CD14-positive monocyte (primary cell): ENCODE measurements at places on chromosomes 5 and 9. TPM values are rescaled to one million over a fixed set of nuclear protein-coding genes. Genes with fewer than 3 reads are reported as not detected.

OCLN gene
- polyA plus RNA-seq: not detected

GRCh38 chr5:33170411-33170810 lies 270.4 kb upstream of the TARS1 start:
- H3K4me1 ChIP-seq: no peaks in the 10 kb centered on the region
- no peak for DNase-seq
- H3K36me3 ChIP-seq: no peaks in the 10 kb centered on the region
- no peak overlapping the region for H3K27ac ChIP-seq
- H3K27me3 ChIP-seq: no peaks in the 10 kb centered on the region

HCN1 gene
- polyA plus RNA-seq: not detected

GRXCR2 gene
- not detected in 2 replicates for polyA plus RNA-seq

- no peaks in the 10 kb centered on the region for H3K36me3 ChIP-seq
- H3K27me3 ChIP-seq: no peaks in the 10 kb centered on the region
- peak overlapping the region; percentile 97 for H3K27ac ChIP-seq
- peak; percentile 91 for DNase-seq
Observed at GRCh38 chr9:5626727-5627634, 1.9 kb upstream of the RIC1 start.

GRCh38 chr9:97556721-97557605 lies 55.5 kb downstream of the TMOD1 start:
- H3K4me3 ChIP-seq: peak overlapping the region; percentile 16
- H3K27ac ChIP-seq: peak overlapping the region; percentile 52
- no peak for DNase-seq

PCDHA4 gene
- polyA plus RNA-seq: not detected in 2 replicates

TOMM5 gene
- 25.8 and 35.0 TPM in 2 replicates for polyA plus RNA-seq

DNA sequence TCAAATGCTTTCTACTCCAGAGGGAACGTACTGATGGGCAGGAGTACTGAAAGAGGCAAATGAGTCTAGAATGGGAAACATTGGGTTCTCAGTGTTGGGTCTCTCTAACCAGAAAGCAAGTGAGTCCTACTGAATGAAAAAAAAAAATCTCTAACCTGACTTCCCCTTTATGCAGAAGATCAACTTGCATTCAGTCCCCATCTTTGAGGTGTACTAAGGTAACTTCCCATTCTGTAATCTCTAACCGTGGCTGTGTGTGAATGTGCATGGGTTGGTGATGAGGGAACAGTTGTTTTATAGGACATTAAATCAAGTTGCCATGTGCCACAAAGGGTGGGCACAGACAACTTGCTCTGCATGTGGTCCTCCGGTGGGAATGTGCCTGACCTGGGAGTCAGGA lies 264.6 kb upstream of the CLINT1 start:
- H3K36me3 ChIP-seq: no peaks in the 10 kb centered on the region
- DNase-seq: no peak
- H3K4me3 ChIP-seq: no peak overlapping the region
- H3K27ac ChIP-seq: no peak overlapping the region

DNA sequence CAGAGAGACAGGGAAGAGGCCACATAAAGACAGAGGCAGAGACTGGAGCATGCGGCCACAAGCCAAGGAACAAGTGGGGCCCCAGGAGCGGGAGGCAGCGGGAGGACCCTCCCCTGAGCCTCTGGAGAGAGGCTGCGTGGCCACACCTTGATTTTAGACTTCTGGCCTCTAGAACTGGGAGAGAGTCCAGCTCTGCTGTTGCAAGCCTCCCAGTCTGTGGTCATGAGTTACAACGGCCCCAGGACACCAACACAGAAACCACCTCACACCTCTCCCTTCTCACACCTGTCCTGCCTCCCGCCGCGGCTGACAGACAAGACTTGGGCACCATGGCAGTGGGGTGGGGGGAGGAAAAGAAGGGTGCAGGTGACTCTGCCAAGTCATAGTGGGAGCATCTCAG lies 2.2 kb downstream of the INPP5E start:
- no peak overlapping the region for H3K4me3 ChIP-seq
- peaks cover 26% of the 10 kb centered on the region for H3K36me3 ChIP-seq
- DNase-seq: no peak
- H3K27ac ChIP-seq: no peak overlapping the region
- H3K27me3 ChIP-seq: peaks cover 4% of the 10 kb centered on the region
- H3K4me1 ChIP-seq: peaks cover 23% of the 10 kb centered on the region

DNA sequence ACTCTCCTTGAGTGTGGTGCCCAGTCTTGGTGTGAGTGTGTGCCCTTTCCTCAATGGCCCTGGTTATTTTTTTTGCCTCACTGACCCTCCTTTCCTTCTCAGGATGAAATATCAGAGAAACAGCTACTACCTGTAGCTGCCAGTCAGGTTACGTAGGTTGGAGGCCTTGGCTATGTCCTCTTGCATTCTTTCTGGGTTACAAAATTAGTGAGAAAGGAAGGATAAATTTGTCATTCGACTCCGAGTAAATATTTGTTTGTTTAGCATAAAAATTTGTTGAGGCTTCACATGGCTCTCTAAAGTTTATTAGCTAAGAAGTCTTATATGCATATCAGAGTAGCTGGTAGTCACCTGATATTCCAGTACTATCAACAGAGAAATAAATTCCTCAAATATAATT lies 15.4 kb downstream of the MACIR start:
- peaks cover 3% of the 10 kb centered on the region for H3K4me1 ChIP-seq
- no peak for DNase-seq
- no peaks in the 10 kb centered on the region for H3K27me3 ChIP-seq
- H3K27ac ChIP-seq: no peak overlapping the region

DNA sequence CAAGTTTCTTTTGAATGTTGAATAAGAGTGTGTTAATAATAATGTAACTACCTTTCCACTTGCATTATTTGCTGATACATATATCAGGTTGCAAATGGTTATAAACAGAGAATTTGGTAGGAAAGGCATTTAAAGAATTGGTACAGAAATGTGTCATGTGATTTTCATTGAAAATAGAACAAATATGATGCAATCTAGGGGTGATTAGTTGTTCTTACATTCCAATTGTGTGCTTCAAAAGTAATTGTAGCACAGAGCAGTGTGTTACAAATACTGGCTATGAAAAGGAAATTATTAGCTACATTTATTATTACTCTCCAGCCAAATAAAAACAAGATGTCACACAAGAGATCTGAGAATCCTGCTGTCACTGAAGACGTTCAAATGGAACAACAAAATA lies 61.8 kb upstream of the PRDM9 start:
- H3K36me3 ChIP-seq: no peaks in the 10 kb centered on the region
- H3K27me3 ChIP-seq: no peaks in the 10 kb centered on the region
- no peak for DNase-seq
- H3K4me1 ChIP-seq: no peaks in the 10 kb centered on the region

- H3K27me3 ChIP-seq: no peaks in the 10 kb centered on the region
- DNase-seq: peak; percentile 70
- peaks cover 64% of the 10 kb centered on the region for H3K4me1 ChIP-seq
- peaks cover 5% of the 10 kb centered on the region for H3K36me3 ChIP-seq
- peak overlapping the region; percentile 92 for H3K4me3 ChIP-seq
Observed at GRCh38 chr5:150487199-150488061, 20.5 kb upstream of the NDST1 start.

DNA sequence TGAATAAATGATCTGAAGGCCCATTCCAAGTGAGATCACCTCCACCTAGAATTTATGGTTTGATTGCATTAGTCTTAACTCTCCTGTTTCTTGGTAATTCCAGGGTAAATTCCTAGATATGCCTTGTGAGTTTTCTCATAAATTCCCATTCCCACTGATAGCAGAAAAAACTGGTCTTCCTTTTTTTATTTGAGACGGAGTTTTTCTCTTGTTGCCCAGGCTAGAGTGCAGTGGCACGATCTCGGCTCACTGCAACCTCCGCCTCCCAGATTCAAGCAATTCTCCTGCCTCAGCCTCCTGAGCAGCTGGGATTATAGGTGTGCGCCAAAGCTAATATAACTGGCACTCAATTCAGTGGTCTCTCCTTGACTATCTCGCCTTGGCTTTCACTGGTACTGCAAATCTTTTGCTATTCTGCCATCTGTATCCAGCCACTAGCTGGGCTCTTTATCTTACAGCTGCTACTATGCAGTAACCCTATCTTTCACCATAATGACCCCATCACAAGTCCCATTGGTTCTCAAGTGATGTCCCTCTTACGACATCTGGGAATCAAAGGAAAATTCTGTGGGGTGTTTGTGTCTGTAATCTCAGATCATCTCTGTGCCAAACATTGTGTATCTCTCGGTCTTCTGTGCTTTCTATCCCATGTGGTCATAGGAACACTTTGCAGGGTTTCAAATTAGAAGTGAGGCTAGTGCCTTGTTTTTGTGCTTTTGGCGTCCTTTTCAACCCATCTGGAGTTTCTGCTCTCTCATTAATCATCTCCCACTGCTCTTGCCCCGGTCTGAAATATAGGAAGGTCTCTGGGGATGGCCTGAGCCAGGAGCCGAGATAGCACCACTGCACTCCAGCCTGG lies 14.4 kb downstream of the HNRNPK start:
- H3K4me1 ChIP-seq: no peaks in the 10 kb centered on the region
- H3K27ac ChIP-seq: peak overlapping the region; percentile 6
- H3K36me3 ChIP-seq: peaks cover 34% of the 10 kb centered on the region
- no peak for DNase-seq
- no peak overlapping the region for H3K4me3 ChIP-seq
- no peaks in the 10 kb centered on the region for H3K27me3 ChIP-seq
